Hematopoietic multipotent progenitor cell treated with erythropoietin and hydrocortisone succinate and interleukin-3 and kit ligand, for 15 days (in vitro differentiated cells): ENCODE measurements at places on chromosomes 1 and 21.
A peak's percentile ranks its signal among the peaks of the same experiment; 100 is the strongest.

- DNase-seq = no peak
Measured at GRCh38 chr1:193607787-193608186, 421.4 kb upstream of the B3GALT2 start.

- DNase-seq = no peak
Measured at GRCh38 chr1:109767637-109768334, 4.1 kb upstream of the EPS8L3 start.

DNA sequence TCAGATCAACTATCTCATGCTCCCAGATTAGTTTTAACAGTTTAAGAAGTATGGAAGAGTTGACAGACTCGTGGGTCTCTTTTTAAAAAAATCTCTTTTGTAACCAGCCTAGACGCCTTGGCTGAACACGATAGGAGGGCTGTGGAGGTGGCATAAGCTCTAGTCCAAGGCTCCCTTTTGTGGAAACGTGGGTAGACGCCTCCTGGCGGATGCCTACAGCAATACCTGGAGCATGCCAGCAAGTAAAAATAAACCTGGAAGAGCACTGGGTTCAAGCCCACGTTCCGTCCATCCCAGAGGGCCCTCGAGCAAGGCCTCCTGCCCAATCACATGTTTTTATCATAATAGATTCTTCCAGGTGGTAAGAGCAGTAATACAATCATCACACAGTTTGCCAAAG lies 87.9 kb downstream of the RGS7 start:
- DNase-seq = no peak

GRCh38 chr1:118143121-118143520 lies 41.9 kb downstream of the SPAG17 start:
- no peak for DNase-seq

DNA sequence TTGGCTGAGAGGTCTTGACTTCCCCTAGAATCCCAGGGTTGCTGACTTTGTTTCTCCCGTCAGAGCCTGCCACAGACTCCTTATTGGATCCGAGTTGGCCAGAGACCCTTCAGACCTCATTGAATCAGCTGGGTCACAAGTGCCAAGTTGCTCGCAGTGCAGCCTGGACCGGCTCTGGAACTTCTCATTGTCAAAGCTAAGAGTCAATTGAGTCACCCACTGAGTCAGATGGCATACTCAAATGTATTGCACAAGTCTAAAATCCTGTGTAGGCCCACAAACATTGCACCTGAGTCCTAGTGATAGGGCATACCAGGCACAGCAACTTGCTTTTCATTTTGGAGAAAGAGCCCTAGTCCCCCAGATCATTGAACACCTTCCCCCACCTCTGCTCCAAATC lies 20.4 kb upstream of the SCAF4 start:
- DNase-seq = no peak

DNA sequence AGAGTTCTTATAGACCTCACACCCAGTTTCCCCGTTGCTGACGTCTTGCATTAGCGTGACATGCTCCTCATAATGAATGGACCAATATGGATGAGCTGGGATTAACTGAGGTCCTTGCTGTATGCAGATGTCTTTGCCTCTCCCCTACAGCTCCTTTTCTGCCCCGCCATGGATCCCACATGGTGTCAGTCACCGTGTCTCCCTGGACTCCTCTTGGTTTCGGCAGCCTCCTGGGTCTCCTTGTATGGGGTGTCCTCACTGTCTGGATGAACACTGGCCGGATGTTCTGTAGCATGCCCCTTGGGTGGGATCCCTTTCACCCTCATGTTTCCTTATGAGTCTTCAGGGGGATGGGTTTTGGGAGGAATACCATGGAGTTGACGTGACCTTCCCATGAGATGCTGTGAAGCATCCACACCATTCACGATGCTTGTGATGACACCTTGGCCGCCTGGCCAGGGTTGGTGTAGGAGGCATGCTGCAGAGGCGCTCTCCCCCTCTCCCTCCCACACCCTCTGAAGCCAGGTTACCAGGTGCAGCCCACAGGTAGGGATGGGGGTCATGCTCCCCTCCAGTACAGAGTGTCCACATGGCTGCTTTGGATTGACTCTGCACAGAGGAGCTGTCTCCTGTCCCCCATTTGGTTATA lies 4.4 kb downstream of the GJC2 start:
- DNase-seq = no peak

- no peak for DNase-seq
Measured at GRCh38 chr1:238223076-238223640, 332.4 kb upstream of the ZP4 start.

GRCh38 chr1:15289251-15289651 lies 42.2 kb downstream of the FHAD1 start:
- no peak for DNase-seq

GRCh38 chr1:230495891-230496385 lies 69.8 kb upstream of the PGBD5 start:
- DNase-seq = no peak

DNA sequence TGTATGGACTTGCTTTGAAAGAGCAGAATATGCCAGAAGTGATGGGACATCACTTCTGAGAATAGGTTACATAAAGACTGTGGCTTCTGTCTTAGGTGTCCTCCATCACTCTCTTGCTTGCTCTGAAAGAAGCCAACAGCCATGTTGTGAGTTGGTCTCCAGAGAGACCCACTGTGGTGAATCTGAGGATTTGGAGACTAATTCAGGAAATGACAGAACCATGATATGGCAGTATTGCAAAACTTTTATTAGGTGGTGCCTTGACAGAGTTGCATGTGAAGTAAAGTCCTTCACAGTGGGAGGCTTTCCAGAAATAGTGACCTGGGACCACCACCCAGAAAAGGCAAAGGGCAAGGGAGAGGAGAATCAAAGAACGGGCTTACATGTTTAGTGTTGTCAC lies 628.6 kb downstream of the KCNT2 start:
- no peak for DNase-seq

DNA sequence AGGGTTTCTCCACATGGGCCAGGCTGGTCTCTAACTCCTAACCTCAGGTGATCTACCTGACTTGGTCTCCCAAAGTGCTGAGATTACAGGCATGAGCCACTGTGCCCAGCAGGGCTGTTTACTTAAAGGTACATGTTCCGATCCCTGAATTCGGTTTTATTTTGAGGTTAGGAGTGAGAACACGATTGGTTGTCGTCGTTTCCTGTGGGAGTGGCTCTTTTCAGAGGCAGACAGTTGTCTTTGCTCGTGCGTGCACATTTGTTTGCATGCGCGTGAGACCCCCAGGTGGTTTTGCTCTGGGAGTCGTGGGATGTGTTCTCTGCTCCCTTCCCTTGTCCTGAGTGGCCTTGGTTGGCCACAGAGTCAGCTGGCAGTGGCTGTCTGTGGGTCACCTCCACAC lies 60.2 kb downstream of the SKI start:
- no peak for DNase-seq

DNA sequence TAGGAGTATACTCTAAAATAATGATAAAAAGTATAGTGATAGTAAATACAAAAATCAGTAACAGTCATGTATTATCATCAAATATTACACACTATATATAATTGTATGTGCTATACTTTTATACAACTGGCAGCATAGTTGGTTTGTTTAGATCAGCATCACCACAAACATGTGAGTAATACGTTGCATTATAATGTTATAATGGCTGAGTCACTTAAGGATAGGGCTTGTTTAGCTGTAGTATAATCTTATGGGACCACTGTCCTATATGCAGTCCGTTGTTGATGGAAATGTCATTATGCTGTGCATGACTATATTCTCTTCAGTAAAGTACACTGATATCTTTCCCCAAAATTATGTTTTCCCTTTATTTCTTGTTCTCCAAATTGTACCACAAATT lies 92.8 kb downstream of the LYPLAL1 start:
- DNase-seq = no peak

DNA sequence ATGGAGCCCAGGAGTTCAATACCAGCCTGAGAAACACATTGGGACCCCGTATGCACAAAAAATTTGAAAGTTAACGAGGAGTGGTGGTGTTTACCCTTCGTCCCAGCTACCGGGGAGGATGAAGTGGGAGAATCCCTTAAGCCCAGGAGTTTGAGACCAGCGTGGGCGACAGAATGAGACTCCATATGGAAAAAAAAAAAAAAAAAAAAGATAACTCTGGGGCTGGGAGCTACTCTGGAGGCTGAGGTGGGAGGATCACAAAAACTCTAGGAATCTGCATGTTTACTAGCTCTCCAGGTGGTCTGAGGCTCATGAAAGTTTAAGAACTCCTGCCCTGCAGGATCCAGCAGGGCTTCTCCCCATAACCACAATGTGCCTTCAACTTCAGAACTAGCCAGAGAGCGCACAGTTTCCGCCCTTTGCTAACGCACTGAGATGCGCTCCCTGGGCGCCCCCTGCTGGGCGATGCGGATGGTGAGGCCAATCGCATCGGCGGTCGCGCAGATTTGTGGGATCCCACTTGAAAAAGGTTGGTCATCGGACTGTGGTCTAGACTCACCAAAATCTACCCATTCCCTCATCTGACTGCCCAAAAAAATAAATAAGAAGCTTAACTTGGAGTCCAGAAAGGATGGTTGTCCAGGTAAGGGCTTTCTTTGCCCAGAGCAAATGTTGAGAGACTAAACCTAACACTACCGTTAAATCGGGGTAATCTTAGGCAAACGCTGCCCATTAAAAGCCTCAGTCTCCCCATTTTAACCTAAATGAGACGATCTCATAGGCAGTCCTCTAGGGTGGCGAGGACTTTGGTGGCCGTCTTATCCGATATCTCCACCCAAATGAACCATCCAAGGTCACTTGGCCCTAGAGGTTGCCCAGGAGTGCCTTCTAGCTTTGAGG lies 8.8 kb downstream of the ZNF683 start:
- DNase-seq = peak; percentile 86

- DNase-seq = no peak
Measured at GRCh38 chr1:5798904-5799303, 193.3 kb downstream of the NPHP4 start.

GRCh38 chr1:228144993-228145343 lies 4.8 kb upstream of the GJC2 start:
- DNase-seq = no peak

GRCh38 chr1:153545067-153546055 lies at the start of gene S100A4:
S100A4 (minus strand) TSS chr1:153545806; CDS start chr1:153544794, 1,012 bp downstream.
- peak; percentile 88 for DNase-seq

DNA sequence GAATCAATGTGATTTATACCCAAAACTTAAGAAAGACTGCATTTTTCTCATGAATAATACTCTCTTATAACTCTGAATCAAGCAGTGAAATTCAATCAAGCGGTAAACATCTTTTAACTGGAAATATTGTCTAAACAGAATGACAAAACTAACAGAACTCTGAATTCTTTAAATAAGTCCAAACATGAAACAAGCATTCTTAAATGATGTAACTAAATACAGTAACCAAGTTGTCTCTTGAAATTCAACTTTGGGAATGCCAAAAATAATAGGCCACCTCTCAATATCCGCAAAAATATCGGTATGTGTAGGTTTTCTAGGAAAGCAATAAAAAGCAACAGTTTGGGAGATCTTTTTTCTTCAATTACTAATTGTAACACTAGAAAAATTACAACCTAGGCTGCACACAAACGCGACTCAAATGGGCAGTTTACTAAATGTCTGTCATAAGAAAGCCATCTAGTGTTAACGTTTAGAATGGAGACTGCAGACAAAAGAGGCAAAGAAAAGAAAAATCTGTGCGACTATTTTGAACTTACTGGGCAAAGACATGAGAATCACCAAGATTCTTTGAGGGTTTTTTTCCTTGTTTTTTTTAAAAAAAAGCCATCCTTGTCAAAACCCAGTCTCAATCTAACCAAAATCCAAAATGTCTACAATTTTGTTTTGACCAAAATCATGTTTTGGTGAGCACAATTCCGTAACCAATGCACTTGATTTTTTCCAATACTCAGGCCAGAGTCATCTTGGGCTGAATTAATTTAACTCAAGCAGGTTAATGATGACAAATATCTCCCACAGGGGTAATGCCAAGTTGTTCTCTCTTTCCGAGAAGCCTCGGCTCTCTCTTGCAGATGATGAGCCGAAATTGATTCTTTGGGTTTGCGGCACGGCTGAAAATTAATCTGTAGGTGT lies 1.3 kb downstream of the SIPA1L2 start:
- no peak for DNase-seq

DNA sequence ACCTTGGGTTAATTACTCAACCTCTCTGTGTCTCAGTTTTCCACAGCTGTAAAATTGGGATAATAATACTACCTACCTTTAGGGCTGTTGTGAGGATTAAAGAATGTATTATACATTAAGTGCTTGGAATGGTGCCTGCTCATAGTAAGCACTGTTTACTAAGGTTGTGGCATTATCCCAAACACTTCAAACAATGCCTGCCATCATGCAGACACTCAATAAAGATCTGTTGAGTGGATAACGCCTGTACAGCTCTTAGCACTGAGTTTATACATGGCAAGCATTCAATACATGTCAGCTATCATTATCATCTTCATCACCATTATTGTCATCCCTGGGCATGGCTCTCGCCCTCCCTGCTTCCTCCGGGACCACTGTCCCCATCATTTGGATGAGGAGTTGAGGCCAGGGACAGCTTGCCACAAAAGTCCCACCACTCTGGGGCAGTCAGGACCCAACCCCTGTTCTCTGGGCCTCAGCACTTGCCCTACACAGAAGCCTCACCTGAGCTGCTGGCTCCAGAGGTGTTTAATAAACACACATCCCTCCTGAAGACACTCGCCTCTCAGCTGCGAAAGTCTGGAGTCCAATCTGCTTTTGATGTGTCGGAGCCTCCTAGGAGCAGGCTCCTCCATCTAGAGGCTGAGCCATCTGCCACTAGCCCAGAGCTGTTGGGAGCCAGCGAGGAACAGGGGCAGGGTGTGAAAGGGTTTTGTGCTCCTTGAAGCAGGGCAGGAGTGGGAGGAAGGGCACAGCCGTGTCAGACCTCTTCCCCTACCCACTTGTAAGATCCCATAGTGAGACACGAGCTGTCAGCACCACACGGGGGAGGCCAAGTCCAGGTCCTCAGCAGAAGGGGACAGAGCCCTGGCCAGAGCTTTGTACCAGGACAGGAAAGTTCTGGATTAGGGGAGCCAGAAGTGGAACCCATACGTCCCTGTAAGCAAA lies 80.9 kb upstream of the ZC3H12A start:
- no peak for DNase-seq

GRCh38 chr1:156639601-156640101 lies 2.3 kb upstream of the BCAN start:
- no peak for DNase-seq

- no peak for DNase-seq
Measured at GRCh38 chr1:163166886-163167555, 35.7 kb downstream of the RGS5 start.

- DNase-seq = no peak
Measured at GRCh38 chr1:157202331-157202730, 64.1 kb upstream of the ETV3 start.

- no peak for DNase-seq
Measured at GRCh38 chr1:207244409-207244801, 77.1 kb upstream of the CD55 start.

- no peak for DNase-seq
Measured at GRCh38 chr1:20076710-20077461, 6.9 kb downstream of the PLA2G5 start.

- peak; percentile 20 for DNase-seq
Measured at GRCh38 chr1:154863315-154864174, 6.5 kb downstream of the KCNN3 start.

- DNase-seq = no peak
Measured at GRCh38 chr1:3568815-3569435, 42.4 kb downstream of the MEGF6 start.

DNA sequence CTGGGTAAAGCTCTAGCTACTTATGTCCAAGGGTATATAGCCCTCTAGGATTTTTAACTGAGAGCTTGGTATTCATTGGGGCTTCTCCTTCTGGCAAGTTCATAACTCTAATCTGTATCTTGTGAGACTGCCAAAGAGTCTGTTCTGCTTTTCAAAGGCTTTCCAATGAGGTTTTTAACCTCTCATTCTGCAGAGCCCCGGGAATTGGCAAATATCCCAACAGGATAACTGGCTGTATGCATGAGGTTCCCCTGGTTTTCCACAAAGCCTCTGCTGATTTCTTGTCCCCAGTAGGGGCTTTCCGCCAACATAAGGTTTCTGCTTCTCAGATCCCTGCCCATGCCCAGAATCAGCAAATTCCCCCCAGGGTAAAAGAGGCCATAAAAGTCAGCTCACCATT lies 40.9 kb downstream of the RPL5 start:
- DNase-seq = no peak
